Stimulated activated CD4-positive, alpha-beta T cell treated with anti-CD3 and anti-CD28 coated beads, Interleukin-4, amount 100 ng/mL, for 1 hour (primary cell): ENCODE measurements at places on chromosomes 11 and 22.

GRCh38 chr11:67530282-67530592 is 7.0 kb upstream of the CABP2 start:
- DNase-seq: no peak

- no peak for DNase-seq
These were observed 2.8 kb upstream of the LIF start for GRCh38 chr22:30249049-30250038.

DNA sequence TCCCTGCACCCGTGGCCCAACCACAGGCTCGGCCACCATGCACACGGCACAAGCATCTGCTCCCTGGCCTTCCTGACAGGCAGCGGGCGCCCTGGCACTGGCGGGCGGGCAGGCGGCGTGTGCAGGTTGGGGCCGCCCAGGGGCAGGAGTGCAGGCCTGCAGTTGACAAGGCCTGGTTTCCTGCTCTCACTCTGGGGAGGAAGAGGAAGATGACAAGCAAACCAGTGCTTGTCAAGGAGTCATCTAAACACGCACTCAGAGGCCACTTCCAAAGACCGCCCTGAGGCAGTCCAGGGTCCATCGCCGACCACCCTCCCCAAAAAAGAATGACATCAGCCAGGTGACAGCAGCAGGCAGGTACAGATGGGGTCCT is 65.3 kb upstream of the LINC01488 start:
- DNase-seq: no peak

GRCh38 chr22:43561415-43562178 is 149.8 kb downstream of the MPPED1 start:
- DNase-seq: no peak
